ENCODE measurements at places on chromosomes 11 and 22. TPM values are rescaled to one million over a fixed set of nuclear protein-coding genes. Genes with fewer than 3 reads are reported as not detected.

The MFRP gene
- total RNA-seq: not detected

The TRIM29 gene
- total RNA-seq: 8.3 TPM

- DNase-seq: no peak
Observed at GRCh38 chr11:20277014-20277413, 86.5 kb upstream of the HTATIP2 start.

DNA sequence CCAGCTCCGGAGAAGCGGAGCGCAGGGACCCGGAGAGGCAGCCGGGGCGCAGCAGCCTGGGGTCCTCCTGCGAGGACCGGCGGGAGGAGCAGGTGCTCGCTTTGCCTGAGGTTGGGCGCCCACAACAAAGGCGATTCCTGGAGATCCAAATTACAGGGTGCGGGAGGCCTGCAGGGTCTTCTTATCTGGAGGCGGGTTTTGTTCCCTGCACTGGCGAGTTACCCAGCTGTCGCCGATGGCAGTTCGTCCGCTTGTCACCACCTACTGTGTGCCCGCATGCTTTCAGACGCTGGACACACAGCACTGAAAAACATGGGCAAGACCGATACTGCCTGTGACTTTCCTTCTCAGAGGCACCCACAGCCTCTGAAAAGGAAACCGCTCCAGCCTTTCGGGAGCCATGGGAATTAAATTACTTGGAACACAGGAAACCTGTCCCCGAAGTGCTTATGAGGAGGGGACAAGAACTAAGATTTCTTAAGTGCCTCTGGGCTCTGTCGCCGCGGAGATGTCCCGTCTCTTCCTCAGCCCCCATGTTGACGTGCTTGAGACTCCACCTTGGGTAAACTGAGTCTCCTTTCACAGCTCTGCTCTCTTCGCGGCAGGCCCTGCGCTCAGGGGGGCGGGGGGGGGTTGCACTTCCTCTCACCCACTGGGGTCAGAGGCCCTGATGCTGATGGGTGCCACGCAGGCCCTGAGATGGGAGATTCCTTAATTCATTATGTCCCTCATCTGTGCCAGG is 1.3 kb upstream of the ZFTA start:
- DNase-seq: no peak

DNA sequence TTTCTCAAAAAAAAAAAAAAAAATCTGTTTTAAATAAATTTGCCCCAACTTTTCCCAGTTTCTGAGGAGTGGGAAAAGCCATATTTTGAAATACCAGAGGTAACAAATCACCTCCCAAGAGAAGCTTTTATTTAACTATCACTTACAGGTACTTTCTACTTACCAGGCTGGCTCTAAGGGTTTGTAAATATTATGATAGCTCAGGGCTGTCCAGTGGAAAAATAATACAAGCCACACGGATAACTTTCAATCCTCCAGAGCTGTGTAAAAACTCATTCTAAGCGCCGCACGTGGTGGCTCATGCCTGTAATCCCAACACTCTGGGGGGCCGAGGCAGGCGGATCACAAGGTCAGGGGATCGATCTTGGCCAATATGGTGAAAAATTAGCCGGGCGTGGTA is 5.6 kb upstream of the SEC14L4 start:
- DNase-seq: no peak

DNA sequence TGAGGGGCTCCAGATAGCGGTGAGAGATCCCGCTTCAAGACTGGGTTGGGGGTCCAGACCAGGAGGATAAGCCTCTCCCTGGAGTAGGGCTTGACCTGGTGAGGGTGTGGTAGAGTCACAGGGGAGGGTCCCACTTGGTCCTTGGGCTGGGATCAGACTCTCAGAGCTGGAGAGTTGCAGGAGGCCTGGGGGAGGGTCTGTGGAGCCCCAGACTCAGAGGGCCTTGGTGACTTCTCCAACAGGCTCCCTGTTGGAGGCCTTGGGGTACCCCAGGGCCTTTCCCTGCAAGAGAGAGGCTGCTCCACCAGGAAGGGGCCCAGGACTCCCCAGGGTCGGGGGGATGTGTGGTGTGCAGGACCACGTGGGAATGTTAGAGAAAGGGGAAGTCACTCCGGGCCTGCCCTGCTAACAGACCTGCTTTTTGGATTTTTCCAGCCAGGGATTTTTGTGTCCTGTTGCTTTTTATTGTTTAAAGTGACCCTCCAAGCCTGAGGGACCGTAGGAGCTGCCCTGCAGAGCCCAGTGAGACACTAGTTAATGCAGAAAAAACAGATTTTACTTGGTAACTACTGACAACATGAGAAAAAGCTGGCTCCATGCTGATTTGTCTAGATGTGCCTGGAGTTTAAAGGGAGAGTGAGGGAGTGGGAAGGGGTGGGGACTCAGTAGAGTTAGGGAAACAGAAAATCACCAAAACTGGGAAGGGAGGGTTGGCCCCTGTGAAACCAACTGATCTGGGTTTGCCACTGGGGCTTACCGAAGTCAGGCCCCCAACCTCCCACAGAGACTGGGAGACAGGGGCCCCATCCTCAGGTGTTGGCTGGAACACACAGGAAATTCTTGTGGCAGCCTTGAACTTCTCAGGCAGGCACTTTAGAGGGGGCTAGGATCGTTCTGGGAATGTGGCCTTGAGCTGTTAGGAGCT is 801 bp upstream of the TXNRD2 start:
- DNase-seq: peak; percentile 67

All from lower lobe of right lung (tissue), 2 donors.